WERI-Rb-1 (cell line): ENCODE measurements at places on chromosomes 11 and 22.
A peak's percentile ranks its signal among the peaks of the same experiment; 100 is the strongest.

DNA sequence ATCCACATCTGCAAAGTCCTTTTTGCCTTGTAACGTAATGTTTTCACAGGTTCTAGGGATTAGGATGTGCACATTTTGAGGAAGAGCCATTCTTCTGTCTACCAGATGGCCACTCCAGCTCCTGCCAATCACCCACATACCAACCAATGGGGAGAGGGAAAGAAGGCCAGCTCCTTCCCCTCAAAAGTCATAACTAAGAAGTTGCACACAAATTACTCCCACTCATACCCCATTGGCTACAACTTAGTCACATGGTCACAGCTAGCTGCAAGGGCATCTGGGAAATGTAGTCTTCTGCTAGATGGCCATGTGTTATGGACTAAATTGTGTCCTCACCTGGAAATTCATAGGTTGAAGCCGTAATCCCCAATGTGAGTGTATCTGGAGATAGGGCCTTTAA lies 15.4 kb upstream of the MYOD1 start:
- no peak for DNase-seq

DNA sequence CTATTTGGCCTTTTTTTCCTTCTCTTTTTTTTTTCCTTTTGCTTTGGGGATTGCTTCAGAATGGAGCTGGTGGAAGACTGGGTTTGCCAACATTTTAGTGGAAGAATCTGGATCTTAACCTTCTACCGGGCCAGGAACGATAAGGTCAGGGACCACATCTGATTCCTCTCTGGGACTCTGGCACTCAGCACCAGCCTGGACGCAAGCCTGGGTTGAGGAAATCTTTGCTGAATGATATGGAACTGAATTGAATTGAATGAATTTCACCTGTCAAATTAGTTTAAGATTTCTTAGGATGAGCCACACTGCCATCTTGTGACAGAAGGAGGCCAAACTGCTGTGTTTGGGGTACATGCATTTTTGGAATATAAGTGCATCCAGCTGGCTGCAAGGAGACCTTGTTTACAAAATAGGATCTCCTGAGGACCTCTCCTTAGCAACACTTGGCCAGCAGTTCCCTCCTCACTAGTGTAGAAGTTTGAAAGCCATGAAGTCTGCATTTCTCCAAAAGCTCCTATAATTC lies 30.4 kb downstream of the TPBGL start:
- no peak for DNase-seq

DNA sequence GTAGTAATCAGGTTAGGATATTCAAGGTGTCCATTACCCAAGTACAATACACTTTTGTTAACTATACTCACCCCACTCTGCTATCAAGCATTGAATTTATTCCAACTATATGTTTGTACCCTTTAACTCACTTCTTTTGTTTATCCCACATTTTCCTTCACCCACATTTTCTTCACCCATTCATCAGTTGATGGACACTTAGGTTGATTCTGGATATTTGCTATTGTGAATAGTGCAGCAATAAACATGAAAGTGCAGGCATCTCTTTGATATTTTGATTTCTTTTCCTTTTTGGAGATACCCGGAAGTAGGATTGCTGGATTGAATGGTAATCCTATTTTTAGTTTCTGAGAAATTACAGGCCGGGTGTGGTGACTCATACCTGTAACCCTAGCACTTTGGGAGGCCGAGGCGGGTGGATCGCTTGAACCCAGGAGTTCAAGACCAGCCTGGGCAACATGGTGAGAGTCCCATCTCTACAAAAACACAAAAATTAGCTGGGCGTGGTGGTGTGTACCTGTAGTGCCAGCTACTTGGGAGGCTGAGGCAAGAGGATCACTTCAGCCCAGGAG lies 6.5 kb downstream of the TMEM25 start:
- no peak for DNase-seq

DNA sequence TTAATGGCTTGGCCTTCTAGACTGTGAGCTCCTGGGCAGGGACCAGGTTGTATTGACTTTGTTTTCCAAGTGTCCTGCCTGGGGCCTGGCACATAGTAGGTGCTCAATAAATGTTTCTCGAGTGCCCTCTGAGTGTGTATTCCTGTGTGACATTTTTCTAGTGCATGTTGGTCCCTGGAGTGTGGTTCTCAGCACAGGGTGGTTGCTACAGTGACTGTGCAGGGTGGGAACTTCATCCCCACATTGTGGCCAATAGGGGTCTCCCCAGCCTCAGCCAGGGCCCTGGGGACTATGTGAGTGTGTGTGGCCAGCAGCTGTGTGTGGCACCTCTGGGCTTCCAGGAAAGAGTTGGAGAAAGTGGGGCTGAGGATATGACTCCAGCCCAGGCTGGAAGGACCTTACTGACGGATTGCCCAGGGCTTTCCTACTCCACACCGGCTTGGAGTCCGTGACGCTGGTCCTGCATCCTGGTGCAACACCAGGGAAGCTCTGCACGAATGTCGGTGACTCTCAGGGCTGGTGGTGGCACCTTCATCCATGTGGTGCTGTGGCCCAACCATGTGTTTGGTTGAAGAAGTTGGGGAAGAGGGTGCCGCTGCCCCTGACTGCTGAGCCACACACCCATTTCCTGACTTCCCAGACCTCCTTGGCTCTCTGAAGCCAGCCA lies 9.0 kb upstream of the MARK2 start:
- peak; percentile 35 for DNase-seq

- DNase-seq: no peak
These were observed 43.2 kb downstream of the PIK3C2A start for GRCh38 chr11:17164361-17165246.

GRCh38 chr11:102580185-102580951 lies 44.8 kb downstream of the MMP20 start:
- no peak for DNase-seq

- peak; percentile 62 for DNase-seq
These were observed 69.2 kb downstream of the SCUBE1 start for GRCh38 chr22:43273902-43274484.

DNA sequence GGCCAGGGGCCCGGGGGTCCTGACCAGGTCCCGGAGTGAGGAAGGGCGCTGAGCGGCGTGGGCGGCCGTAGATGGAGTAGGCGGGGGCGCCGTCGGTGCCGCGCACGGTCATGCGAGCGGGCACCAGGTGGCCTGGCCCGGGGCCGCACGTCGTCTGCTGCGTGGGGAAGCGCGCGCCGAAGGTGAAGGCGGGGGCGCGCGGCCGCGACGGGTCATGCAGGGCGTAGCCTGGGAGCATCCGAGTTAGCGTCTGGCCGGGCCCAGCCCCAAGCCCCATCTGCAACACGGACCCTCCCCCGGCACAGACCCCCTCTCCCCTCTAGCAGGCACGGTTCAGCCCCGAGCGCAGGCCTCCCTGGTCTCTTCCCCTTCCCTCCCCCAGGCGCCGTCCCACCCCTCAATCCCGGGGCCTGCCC lies 1.7 kb upstream of the TYMP start:
- peak; percentile 43 for DNase-seq

DNA sequence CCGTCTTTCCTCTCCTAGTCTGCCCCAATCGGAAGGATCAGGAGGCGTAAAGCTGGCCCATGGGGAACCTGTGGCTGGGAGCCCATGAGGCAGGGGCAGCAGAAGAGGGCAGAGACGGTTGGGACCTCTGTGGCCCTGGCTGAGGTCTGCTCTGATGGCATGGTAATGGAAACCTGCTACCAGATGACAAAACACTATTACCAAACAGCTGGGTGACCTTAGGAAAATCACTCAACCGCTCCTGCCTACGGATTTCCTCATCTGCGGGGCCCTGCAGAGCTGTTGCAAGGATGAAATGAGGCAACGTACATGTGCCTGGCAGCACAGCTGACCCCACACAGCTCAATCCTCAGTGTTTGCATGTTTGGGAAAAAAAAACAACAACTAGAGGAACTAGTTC lies 4.6 kb downstream of the AP5B1 start:
- no peak for DNase-seq

DNA sequence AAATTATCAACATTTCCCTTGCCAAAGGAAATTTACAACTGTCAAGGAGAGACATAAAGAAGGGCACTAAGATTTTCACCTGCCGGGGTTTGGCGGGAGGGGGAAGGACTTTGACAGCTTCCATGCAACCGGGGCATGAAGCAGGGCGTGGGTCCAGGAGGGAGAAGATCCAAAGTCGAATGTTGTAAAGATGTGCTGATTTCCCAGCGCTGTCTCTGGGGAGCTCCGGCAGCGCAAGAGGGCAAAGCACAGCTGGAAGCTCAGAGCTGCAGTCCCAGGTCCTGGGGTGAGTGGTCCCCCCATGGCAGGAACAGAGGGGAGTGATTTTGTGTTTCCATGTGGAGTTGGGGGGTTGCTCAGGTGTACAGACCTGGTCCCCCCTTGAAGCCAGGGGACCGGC lies at the start of gene MS4A10:
TSS of gene MS4A10 (plus strand) at position 198 of the 400 bp plus-strand sequence. CDS start 5,003 bp downstream, outside the sequence.
- DNase-seq: no peak

GRCh38 chr11:3120071-3120792 lies 44.9 kb downstream of the OSBPL5 start:
- no peak for DNase-seq

GRCh38 chr22:48943567-48944432 lies 883.9 kb downstream of the BRD1 start:
- peak; percentile 59 for DNase-seq

DNA sequence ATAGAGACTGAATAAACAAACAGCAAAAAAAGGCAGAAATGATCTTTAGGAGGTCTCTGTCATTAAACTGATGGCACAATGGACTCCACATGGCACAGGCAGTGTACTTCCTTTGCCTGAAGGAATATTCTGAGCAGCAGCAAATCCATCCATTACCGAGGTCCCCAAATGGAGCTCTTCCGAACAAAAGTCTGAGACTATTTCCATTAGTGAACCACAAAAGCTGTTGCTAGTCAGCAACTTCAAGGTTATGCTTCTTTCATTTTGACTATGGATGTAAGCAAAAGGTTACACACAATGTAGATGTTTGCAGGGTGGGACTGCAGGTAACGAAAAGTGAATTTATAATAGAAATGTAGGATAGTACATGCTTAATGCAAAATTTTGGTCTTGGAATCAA lies 14.5 kb downstream of the NARS2 start:
- no peak for DNase-seq

DNA sequence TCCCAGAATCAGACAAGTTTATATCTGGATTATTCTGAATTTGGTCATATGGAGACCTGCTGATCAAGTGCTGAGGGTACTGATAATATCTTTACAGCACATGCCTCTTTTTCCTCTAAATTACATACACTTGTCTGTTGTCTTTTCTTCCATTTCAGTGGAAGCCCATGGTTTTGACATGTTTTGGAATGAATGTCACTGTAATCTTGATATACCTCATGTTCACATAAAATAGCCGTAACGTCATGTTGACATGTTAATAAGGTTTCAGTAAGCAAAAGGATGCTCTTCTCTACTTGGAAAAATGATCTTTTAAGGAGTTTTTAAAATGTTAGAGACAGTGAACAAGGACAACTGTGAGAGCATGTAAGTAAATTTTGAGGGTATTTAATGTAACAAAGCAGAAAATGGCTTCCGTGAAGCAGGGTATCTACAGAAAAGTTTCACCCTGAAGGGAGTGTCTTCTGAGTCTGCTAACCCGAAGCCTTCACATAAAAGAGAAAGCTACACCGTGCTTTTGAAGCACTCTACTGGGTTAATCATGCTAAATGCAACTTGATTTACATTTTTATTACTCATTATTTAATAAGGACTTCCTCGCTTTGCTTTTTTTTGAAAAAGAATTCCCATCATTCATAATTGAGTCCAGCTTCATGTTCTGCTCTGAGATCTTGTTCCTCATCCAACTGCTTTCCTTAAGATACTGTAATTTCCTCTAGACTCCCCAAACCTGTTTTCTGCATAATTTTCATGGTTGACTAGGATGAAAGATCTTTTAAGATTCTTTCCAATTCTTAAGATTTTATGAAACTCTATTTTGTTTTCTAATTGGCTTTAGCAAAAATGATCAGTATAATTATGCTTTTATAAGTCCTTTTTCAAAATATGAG lies 56.2 kb downstream of the YAP1 start:
- no peak for DNase-seq

- DNase-seq: no peak
These were observed 711 bp downstream of the FDX1 start for GRCh38 chr11:110430267-110431050.

GRCh38 chr11:114026355-114026754 lies 33.2 kb upstream of the ZBTB16 start:
- no peak for DNase-seq

DNA sequence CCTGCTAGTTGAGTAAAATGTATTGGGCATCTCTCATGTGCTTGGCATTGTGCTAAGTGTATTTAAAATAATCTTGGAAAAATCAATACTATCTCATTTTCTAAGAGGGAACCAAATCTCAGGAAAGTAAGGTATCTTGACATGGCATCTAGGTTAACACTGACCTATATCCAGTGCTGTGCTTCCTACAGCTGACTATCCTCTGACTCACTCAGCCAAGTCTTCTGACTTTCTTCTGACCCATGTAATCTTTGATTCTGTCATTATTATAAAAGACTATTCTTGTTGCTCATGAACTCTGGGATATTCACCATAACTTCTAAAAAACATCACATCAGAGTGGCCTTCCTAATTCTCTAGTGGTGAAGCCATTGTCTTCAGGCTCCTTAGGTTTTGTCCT lies 304.1 kb upstream of the TENM4 start:
- DNase-seq: no peak

DNA sequence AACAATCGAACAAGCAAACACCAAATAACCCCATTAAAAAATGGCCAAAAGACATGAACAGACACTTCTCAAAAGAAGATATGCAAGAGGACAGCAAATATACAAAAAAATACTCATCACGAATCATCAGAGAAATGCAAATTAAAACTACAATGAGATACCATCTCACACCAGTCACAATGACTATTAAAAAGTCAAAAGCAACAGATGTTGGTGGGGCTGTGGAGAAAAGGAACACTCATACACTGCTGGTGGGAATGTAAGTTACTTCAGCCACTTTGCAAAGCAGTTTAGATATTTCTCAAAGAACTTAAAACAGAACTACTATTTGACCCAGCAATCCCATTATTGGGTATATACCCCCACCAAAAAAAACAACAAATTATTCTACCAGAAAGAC lies 51.3 kb upstream of the FLI1 start:
- no peak for DNase-seq

- DNase-seq: no peak
These were observed 2.5 kb upstream of the CD81 start for GRCh38 chr11:2374456-2375201.

GRCh38 chr11:40974186-40974795 lies 485.2 kb downstream of the LRRC4C start:
- DNase-seq: no peak

GRCh38 chr11:27700351-27701301 lies at the start of gene BDNF:
Gene BDNF, minus strand, starts transcription at chr11:27700455. Its CDS starts 41,891 bp downstream, at chr11:27658564.
- DNase-seq: peak; percentile 30

GRCh38 chr11:128391811-128392210 lies 195.5 kb downstream of the ETS1 start:
- DNase-seq: no peak

DNA sequence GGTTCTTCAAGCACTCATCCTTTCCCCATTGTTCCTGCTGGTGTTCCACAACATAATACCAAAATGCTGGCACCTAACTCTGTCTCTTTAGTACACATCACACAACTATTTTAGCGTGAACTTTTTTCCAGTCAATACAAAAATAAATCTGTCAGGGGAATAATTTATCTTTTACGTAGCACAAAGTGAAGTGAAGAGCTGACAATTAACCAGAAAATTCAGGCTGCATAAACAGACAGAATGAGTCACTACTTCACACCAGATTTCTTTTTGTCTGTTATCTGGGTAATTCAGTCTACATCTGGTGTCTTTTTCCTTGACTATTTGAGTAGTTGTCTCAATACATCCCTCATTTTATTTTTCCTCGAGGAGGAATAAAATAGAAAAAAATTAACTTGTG lies 7.9 kb upstream of the ETS1 start:
- DNase-seq: no peak

- DNase-seq: no peak
These were observed 32.7 kb downstream of the ZNF143 start for GRCh38 chr11:9493492-9493891.
